Epithelial cell of proximal tubule (primary cell): ENCODE measurements at places on chromosomes 12 and 14. TPM values are rescaled to one million over a fixed set of nuclear protein-coding genes. Genes with fewer than 3 reads are reported as not detected.

CD4 gene
- 0.07 and 0.75 TPM in 2 replicates for total RNA-seq

ADAM20 gene
- not detected in 2 replicates for total RNA-seq

TGM1 gene
- 0.63 and 0.94 TPM in 2 replicates for total RNA-seq

MGAT4C gene
- total RNA-seq, result not detected in 2 replicates

ANO4 gene
- total RNA-seq, result 0.07 and 0.86 TPM in 2 replicates

STXBP6 gene
- 0.07 and 0.63 TPM in 2 replicates for total RNA-seq

DTX1 gene
- total RNA-seq, result not detected in 2 replicates

CLEC1A gene
- total RNA-seq, result not detected in 2 replicates

PTCSC3 gene
- total RNA-seq, result not detected in 2 replicates

GSKIP gene
- 34.8 and 42.6 TPM in 2 replicates for total RNA-seq

KRT78 gene
- total RNA-seq, result not detected in 2 replicates

EFS gene
- 5.0 and 15.2 TPM in 2 replicates for total RNA-seq

GPRC5D gene
- not detected in 2 replicates for total RNA-seq

VDR gene
- 4.7 and 6.7 TPM in 2 replicates for total RNA-seq

CD163L1 gene
- 0.12 and 1.7 TPM in 2 replicates for total RNA-seq

RTN1 gene
- total RNA-seq, result 0.35 and 0.51 TPM in 2 replicates

ANKRD33 gene
- total RNA-seq, result not detected in 2 replicates

PLBD2 gene
- total RNA-seq, result 15.6 and 20.1 TPM in 2 replicates

TRHDE gene
- total RNA-seq, result 25.9 and 26.9 TPM in 2 replicates

WNT1 gene
- total RNA-seq, result not detected in 2 replicates

PROX2 gene
- total RNA-seq, result not detected in 2 replicates

ALDH1L2 gene
- 1.5 and 1.7 TPM in 2 replicates for total RNA-seq

KRT81 gene
- total RNA-seq, result 80.4 and 178 TPM in 2 replicates

STRN3 gene
- total RNA-seq, result 26.0 and 33.2 TPM in 2 replicates

PRKD1 gene
- total RNA-seq, result 4.5 and 6.5 TPM in 2 replicates

ACSM4 gene
- not detected in 2 replicates for total RNA-seq

PKP2 gene
- total RNA-seq, result 6.5 and 13.4 TPM in 2 replicates

MYRFL gene
- total RNA-seq, result 0.07 TPM in 1 of 2 replicates, not detected in the other

PTPRO gene
- total RNA-seq, result 0.29 and 1.3 TPM in 2 replicates

POC1B gene
- total RNA-seq, result 14.9 and 15.3 TPM in 2 replicates

IL31 gene
- not detected in 2 replicates for total RNA-seq

LRTM2 gene
- total RNA-seq, result not detected in 2 replicates

BATF gene
- 0.94 TPM in 1 of 2 replicates, not detected in the other for total RNA-seq

INHBC gene
- not detected in 2 replicates for total RNA-seq

BIN2 gene
- not detected in 2 replicates for total RNA-seq

ITGA5 gene
- total RNA-seq, result 84.4 and 116 TPM in 2 replicates

CLEC1B gene
- total RNA-seq, result not detected in 2 replicates
